8988T (cell line): ENCODE measurements at places on chromosomes 4 and X.

GRCh38 chr4:38002451-38003071, 42.4 kb downstream of the PTTG2 start:
- no peak for DNase-seq

- DNase-seq = no peak
Measured at GRCh38 chrX:112137276-112137675, 54.7 kb upstream of the TRPC5 start.

GRCh38 chrX:100413229-100413628, 3.2 kb upstream of the PCDH19 start:
- no peak for DNase-seq

GRCh38 chrX:153496590-153496959, 1.8 kb downstream of the BGN start:
- no peak for DNase-seq

GRCh38 chr4:154719087-154719486, 24.7 kb upstream of the LRAT start:
- DNase-seq = no peak
